Stimulated activated CD8-positive, alpha-beta memory T cell treated with anti-CD3 and anti-CD28 coated beads, Interleukin-4, amount 100 ng/mL, for 1 hour (primary cell): ENCODE measurements at places on chromosomes 3 and 15.

- no peak for DNase-seq
These were observed 21.6 kb downstream of the ANAPC13 start for GRCh38 chr3:134464064-134464688.

DNA sequence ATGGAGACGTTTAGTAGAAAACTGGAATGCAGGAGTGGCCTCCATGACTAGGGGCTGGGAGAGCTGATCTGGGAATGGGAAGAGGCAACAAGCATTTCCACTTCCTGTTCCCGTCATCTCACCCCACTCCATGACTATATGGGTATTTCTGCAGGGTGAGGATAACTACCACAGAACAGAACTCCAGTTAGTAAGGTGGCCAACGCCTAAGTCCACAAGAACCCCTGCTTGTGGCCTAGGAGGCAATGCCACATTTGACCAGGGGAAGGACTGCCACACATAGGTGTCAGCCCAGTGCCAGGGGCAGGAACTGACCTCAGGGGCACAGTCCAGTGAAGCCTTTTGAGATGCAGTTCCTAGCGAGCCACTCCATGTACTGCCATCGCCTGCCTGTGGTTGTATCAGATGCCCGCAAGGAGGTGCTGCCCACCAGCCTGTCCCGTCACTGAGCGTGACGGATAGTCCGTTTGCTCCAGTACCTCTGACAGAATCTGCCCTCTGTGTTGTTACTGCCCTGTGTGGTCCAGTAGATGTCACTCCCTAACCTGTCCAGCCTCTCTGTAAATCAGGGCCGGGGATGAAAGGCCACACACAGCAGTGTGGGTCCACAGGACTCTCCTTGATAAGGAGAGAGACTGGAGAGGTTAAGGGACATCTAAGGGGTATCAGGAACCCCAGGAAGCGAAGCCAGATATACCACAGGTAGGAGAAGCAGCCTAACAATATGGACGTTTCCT is 3.5 kb upstream of the MTFMT start:
- no peak for DNase-seq

DNA sequence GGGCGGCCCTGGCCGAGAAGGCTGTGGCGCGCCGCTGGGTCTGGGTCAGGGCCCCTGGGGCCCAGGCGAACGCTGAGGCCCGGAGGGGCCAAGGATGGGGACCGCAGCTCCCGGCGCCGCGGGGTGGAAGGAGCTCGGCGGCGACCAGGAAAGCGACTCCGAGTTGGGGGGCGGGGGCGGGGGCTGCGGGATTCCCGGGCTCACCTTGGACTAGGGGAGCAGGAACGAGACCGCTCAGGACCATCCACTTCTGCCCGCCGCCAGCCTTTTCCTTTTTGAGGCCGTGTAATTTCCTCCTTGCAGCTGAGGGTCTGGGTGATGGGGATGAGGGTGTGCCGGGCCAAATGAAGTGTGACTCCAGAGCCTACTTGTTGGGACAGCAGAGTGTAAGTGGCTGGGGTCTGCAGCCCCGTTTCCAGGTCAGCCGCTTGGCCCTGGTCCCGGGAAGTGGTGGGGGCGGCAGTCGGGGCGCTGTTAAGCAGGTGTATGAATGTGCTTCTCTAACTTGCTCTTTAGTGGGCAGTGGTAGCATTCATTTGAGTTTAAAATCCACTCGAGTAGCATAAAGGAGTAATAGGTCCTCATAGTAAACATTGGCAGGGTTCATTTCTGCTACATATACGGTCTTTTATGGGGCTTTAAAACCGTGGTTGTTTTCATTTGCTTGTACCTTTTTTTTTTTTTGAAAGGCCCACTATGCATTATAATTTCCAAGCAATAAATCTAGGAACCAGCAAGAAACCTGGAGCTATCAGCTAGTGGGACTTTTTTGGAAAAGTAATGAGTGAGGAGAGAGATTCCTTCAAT is 717 bp downstream of the PXK start:
- no peak for DNase-seq

- DNase-seq, result no peak
These were observed 114.8 kb downstream of the EOMES start for GRCh38 chr3:27607370-27607769.
